ENCODE measurements at places on chromosomes 11 and 22.
A peak's percentile ranks its signal among the peaks of the same experiment; 100 is the strongest.

- DNase-seq, result no peak
Observed at GRCh38 chr11:43278193-43278956, 33.4 kb upstream of the API5 start.

- no peak for DNase-seq
Observed at GRCh38 chr11:3840004-3840869, 522 bp downstream of the RHOG start.

DNA sequence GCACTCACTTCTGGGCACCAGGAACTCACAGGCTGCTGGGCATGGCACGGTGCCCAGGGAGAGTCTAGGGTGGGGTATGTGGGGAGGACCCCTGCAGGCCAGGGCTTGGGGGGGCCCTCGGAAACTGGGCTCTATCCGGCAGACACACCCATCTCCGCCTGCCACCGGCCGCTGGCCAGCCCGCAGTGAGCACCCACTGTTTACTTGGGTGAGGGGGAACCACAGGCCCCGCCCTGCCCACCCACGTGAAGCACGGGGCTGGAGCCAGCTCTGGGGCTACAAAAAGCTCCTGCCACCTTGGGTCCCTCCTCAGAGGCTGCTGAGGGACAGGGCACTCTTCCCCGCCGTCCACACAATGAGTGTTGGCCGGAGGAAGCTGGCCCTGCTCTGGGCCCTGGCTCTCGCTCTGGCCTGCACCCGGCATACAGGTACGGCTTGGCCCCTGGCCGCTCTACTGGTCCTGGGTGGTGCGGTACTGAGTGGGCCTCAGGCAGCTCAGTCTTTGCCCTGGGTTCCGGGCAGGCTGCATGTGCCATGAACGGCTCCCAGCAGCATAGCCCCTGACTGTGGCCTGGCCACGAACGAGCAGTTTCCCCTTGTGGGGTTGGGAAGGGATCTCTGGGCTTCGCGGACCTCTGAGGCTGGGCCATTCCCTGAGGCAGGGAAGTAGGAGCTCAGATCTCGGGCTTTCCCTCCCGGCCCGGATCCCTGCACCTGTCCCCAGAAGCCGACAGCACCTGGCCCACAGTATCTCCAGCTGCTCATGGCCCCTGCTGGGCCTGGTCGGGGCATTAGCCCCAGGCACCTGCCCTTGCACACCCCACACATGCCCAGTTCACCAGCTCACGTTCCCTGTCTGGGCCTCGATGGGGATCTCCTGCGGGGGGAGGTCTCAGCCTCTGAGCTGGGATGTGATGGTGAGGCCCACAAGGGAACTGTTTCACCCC, at the start of gene MUC5AC:
TSS of gene MUC5AC (plus strand) at position 309 of the 947 bp plus-strand sequence. CDS start at position 356, 47 bp downstream.
- DNase-seq, result no peak

- DNase-seq, result no peak
Observed at GRCh38 chr11:110973401-110973980, 261.3 kb upstream of the ARHGAP20 start.

- no peak for DNase-seq
Observed at GRCh38 chr11:9494316-9494715, 33.5 kb downstream of the ZNF143 start.

GRCh38 chr11:42012271-42012670, 552.8 kb upstream of the LRRC4C start:
- DNase-seq, result no peak

GRCh38 chr11:113296447-113297205, 17.8 kb upstream of the TTC12 start:
- no peak for DNase-seq

GRCh38 chr11:17764446-17765218, 30.1 kb downstream of the KCNC1 start:
- no peak for DNase-seq

- DNase-seq, result peak; percentile 47
Observed at GRCh38 chr22:35352214-35353111, 28.4 kb upstream of the HMOX1 start.

DNA sequence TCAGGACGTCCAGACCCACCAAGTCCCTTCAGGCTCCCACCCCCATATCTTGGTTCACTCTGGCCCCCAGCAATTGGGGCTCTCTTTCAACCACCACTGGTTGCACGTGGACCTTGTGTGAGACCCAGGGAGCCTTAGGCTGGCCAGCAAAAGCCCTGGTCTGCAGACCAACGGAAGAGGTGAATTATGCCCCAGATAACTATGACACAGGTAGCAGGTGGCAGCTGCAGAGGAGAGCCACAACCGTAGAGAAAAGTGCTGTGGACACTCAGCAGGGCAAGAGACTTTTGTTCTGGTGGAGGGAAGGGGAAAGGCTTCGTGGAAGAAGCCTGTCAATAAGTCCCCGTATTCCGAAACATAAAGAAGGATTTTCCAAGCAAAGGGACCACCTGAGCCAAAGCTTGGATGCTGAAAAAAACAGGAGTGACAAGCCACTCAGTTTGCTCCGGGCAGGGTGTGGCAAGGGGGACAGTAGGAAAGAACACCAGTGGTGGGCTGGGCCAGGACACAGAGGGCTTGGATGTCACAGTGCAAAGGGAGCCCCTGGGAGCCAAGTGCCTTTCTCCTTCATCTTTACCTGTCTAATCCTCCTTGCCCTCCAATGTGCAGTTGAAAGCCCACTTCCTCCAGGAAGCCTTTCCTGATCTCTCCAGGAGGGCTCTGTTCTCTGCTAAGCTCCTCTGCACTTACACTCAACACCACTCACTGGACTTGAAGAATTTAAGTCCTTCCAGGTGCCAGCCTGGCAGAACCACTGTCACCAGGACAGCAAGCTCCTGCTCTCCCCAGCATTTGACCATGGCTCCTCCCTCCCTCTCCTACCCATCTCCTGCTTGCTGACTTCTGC, 264.7 kb downstream of the BUD13 start:
- DNase-seq, result no peak

GRCh38 chr11:120385110-120385509, 48.9 kb downstream of the ARHGEF12 start:
- no peak for DNase-seq

DNA sequence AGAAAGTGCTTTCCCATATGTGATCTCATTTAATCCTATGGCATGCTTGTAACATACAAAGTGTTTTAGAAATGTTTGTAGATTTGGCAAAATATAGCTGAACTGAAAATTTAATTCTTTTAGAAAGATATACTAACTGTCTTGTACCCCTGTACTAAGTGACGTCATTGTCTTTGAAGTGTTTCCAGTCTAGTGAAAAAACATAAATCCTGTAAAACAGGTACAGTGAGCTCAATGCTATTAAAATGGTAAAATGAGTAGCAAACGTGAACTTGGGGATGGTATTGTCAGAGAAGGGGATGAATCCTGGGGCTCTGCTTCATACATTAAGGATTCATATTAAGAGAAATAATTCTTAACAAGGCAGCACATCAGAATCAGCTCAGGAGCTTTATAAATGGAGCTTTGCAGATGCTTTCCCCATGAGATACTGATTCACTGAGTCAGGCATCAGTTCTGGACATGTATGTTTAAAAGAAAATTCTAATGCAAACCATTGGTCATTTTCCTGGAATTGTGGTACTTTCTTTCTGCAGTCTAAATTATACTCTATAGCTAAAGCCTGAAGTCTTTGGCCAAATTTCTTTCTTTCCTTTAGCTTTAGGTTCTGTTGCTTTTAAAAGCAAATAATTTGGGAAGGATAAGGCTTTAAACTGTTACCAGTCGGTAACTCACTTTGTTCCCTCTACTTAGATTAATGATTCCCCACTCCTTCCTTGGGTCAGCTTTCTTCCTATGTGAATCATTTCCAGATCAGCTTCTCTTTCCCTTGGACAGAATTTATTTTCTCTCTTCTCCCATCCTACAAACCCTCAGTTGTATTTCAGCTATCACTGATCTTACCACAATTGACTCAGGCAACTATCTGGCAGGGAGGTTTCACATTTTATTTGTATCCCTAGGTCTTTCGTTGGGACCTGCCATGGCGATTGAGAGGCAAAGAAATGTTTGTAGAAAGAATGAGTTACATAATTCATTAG, 57.5 kb upstream of the DDI1 start:
- DNase-seq, result no peak

- no peak for DNase-seq
Observed at GRCh38 chr11:115455613-115456012, 48.6 kb downstream of the CADM1 start.

GRCh38 chr11:58654079-58654907, 31.8 kb downstream of the CNTF start:
- DNase-seq, result peak; percentile 83

- DNase-seq, result no peak
Observed at GRCh38 chr11:12599408-12600143, 74.6 kb upstream of the TEAD1 start.

DNA sequence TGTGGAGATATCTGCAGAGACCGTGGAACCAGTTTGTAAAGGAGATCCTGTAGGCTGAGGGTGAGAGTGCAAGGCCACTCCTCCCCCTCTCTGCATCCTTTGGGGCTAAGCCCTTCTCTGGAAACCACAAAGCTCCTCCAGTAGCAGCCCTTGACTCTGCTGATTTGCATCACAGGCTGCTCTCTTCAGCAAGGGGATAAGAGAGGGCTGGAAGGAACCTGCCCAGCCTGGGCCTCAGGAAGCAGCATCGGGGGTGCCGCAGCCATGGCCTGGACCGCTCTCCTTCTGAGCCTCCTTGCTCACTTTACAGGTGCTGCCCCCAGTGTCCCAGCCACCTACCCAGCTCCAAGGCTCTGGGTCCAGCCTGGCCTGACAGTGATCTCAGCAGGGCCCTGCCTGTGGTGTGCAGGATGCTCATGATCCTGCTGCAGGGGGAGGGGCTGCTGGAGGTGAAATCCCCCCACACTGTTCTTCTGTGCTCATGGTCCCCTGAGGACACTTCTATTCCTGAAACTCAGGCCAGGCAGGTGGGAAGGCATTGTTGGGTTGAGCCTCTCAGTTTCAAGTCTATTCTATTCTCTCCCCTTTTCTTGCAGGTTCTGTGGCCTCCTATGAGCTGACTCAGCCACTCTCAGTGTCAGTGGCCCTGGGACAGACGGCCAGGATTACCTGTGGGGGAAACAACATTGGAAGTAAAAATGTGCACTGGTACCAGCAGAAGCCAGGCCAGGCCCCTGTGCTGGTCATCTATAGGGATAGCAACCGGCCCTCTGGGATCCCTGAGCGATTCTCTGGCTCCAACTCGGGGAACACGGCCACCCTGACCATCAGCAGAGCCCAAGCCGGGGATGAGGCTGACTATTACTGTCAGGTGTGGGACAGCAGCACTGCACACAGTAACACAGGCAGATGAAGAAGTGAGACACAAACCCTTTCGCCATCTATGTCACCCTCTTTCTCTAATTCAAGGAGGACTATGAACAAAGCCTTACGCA, 68.5 kb upstream of the IGLL5 start:
- DNase-seq, result no peak

DNA sequence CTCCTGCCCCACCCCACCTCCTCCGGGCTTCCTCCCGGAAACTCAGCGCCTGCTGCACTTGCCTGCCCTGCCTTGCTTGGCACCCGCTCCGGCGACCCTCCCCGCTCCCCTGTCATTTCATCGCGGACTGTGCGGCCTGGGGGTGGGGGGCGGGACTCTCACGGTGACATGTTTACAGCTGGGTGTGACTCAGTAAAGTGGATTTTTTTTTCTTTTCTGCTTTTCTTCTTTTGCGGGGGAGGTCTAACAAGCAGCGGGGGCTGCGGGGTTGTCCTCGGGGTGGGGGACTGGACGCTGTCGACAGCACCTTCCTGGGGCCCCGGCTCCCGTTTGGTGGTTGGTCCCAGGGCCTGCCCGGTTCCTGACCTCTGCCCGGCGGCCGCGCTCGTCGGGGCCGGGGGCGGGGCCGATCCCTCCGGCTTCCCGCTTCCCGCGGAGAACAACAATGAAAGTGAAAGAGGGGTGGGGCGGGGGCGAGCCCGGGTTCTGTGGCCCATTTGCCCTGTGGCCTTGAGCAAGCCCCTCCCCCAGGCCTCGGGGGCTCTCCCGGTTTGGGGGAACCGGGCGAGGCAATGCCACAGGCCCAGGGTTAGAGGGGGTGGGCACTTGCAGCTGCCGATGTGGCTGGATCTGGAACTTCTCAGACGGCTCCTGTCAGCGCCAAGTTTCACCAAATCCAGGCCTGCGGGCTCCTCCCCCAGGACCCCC, 975 bp upstream of the MDK start:
- DNase-seq, result peak; percentile 48

DNA sequence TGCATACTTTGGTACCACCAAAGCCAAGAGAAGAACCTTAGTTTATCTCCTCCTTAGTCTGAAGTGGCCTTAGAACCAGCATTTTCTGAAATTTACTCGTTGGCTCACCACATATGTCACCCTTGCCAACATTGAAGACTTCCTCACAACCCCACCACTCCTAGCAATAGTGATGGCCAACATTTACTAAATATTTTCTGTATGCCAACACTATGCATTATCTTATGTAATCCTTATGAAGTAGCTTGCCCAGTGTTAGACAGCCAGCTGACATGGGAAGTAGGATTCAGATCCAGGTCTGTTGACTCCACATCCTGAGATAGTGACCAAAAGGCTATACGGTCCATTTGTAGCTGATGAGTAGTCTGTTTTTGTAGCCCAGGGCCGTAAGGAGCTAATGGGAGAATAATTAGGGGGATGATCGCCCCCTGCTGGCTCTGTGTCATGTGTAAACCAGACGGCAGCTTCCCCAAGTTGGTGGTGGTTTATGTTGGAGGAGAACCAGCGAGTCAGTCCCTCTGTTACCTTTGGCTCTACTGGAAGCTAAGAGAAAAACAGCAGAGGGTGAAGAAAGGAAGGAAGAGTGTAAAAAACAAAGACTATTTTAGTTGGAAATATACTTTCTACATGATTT, 120.5 kb upstream of the RASSF10 start:
- peak; percentile 97 for DNase-seq

DNA sequence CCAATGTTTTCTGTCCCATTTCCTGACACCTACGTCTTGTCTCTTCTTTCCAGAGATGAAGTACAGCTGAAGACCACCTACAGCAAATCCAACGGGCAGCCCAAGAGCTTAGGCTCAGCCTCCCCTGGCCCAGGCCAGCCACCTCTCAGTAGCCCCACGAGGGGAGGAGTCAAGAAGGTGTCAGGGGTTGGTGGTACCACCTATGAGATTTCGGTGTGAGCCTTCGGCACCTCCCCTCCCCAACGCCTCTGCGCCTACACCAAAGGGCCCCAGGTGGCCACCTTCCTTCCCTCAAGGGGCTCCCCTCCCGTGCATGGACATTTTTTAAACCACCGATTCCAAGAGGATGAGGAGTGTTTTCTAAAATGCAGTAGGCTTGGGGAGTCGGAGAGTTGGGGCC, 12.2 kb downstream of the MED19 start:
- DNase-seq, result no peak

DNA sequence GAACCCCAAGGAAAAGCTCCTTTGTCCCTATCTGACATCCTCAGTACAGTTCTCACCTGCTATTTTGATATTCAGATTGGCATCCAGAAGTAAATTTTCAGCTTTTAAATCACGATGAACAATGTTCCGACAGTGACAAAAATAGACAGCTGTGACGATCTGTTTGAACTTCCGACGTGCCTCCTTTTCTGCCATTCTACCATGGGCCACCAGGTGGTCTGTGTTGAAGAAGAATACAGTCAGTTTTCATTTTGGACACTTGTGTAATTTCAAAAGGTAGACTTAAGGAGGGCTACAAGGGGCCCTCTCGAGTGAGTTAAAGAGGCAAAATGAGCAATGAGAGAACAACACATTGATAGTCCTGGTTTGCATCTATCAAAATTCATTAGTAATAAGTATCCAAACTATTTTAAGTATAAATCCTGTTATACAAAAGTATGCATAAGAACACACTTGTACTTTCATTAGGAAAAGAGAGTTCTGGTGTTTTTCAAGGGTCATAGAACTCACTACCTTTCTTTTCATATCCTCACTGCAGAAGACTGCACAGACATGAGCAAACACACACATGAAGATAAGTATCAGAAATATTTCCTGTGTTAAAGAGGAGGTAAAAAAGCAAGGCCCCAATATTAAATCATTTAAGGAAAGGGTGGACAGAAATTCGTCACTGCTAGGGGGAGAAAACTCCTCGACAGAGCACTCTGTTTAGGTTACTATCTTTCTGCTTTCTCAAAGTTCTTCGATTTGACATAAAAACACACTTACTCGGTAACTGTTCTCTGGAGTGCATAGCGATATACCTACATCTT, 89.9 kb upstream of the APOA1 start:
- DNase-seq, result no peak
